MG63 (cell line): ENCODE measurements at places on chromosomes 3 and 15.
A peak's percentile ranks its signal among the peaks of the same experiment; 100 is the strongest.

GRCh38 chr15:97189162-97189780, 771.2 kb upstream of the ARRDC4 start:
- DNase-seq, result peak; percentile 30

- DNase-seq, result no peak
Measured at GRCh38 chr3:65729973-65730372, 308.7 kb downstream of the MAGI1 start.

DNA sequence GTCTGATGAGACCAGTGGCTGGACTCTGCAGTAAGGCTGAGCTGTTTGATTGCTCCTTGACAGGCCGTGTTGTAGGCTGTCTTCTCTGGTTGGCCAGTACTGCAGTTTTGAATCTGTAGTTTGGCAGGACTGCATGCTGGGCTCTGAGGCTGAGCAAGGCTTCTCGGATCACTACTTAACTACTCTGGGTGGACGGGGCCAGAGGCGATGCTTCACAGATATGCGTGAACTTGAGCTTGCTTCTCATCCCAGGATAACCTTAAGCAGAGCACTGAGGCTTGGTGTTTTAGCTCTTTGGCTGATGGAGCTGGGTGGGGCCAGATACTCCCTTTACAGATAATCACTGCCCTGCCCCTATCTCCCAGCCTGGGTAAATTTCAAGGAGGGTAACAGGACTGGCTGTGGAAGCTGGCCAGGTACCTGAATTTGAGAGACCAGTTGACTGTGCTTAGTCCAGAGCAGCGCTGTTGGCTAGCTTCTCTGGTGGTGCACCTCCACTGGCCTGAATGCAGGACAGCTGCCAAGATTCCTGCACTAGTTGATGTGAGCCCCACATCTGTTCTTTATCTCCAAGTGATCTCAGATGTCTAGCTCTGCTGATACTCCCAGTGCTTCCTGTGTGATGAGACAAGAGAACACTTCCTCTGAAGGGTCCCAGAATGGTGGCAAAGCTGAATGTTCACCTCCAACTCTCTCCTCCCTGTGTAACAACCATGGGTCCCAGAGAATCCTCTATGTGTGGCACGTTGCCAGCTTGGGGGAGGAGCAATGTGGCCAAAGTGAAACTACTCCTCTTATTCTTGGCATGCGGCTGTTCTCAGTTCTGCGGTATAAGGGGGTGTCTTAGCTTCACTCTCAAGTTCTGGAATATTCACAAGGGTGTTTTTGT, 37.9 kb downstream of the RPL39L start:
- DNase-seq, result no peak

- peak; percentile 82 for DNase-seq
Measured at GRCh38 chr3:189304465-189305351, 132.9 kb downstream of the TPRG1 start.

- no peak for DNase-seq
Measured at GRCh38 chr15:81024936-81025335, 24.2 kb downstream of the TLNRD1 start.

DNA sequence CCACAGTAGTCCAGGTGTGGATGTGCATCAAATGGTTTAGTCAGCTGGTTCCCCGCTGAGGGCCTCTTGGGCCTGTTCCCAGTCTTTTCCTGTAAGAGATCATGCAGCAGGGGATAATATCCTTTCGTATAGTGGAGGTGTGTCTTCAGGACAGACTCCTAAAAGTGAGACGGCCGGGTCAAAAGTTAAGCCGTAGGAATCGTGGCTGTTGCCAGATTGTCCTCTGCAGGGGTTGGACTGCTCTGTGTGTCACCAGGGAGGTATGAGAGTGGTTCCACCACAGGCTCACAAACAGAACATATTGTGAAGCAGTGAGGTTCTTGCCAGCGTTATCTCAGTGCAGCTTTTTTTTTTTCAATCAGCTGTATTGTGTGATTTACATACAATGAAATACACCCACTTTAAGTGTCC, 95.0 kb downstream of the VGLL4 start:
- DNase-seq, result peak; percentile 53

GRCh38 chr3:15220661-15221060, 14.6 kb downstream of the CAPN7 start:
- no peak for DNase-seq

DNA sequence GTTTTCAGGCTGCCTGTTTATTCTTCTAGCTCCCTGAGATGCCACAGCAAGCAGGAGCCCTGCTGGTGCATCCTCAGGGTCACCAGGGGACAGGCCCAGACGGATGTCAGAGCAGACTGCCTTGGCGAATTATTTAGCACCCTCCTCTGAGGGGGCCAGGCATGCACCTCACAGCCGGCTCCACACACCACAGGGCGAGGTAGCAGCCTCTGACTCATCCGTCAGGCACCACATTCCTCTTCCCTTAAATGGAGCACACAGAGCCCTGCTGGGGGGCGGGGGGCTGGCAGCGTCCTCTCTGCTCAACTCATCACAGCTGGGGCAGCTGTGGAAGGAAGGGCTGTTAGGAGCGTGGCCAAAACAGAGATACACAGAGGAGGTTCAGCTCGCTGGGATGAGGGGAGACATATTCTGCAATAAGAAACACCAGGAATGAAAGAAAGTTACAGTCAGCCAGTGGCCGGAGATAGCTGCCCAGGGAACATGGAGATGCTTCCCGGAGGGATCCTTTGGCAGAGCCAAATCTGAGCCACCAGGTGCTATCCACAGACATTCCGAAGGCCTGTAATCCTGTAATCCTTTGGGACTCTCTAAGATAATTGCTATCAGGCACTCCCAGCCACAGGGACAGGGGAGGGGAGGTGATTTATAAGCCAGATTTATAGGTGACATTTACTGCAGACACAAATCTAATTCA, 13.9 kb upstream of the PRICKLE2 start:
- peak; percentile 94 for DNase-seq

DNA sequence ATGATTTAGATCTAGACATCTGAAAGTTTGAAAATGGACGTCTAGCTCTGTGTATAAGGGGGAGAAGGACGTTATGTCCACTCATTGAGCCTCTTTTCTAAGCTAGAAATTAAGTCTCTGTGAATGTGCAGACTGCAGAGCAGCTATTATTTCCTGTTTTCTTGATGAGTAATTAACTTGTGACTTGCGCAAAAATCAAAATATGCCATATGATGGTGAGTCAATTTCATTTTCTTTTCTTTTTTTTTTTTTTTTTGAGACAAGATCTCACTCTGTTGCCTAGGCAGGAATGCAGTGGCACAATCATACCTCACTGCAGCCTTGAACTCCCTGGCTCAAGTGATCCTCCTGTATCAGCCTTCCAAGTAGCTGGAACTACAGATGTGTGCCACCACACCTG, 14.1 kb downstream of the LACTB start:
- peak; percentile 45 for DNase-seq

DNA sequence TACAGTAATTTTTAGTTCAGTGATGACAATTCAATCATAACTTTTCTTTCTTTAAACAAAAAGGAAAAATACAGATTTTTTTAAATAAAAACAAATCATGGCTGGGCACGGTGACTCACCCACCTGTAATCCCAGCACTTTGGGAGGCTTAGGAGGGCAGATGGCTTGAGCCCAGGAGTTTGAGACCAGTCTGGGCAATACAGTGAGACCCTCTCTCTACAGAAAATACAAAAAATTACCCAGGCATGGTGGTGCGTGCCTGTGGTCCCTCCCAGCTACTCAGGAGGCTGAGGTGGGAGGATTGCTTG, 25.6 kb upstream of the ATG7 start:
- no peak for DNase-seq
